ENCODE measurements at places on chromosomes 13 and 19.

- no peak for DNase-seq
These were observed 297.8 kb downstream of the OXGR1 start for GRCh38 chr13:96696389-96696900.

GRCh38 chr13:88068975-88069374 is 397.8 kb downstream of the SLITRK5 start:
- DNase-seq: no peak

- no peak for DNase-seq
These were observed 23.5 kb downstream of the LGALS16 start for GRCh38 chr19:39679056-39679790.

GRCh38 chr13:29459813-29460355 is 135.6 kb downstream of the SLC7A1 start:
- DNase-seq: no peak

GRCh38 chr19:313169-313987 is 22.2 kb upstream of the PLPP2 start:
- DNase-seq: no peak

- DNase-seq: no peak
These were observed 10.1 kb upstream of the SOX1 start for GRCh38 chr13:112056739-112057438.

- DNase-seq: no peak
These were observed 101.7 kb upstream of the SERP2 start for GRCh38 chr13:44271915-44272341.

- no peak for DNase-seq
These were observed 26.8 kb downstream of the IRS2 start for GRCh38 chr13:109759609-109760008.

DNA sequence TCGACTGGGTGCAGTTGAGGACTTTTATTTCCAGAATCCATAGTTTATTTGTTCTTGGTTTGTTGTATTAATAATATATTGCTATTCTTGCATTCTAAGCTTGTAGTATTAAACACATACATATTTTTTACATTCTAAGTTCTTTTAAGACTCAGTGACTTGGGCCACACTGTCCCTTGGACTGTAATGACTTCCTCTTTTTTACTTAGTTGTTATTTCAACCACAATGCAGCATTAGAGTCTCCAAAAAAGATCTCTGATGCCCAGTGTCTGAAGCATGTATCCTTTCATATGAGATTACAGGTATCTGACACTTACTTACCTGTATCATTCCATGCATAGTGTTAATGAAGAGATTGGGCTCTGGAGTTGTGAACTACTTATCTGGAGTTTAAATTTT is 864.9 kb upstream of the PCDH20 start:
- no peak for DNase-seq

DNA sequence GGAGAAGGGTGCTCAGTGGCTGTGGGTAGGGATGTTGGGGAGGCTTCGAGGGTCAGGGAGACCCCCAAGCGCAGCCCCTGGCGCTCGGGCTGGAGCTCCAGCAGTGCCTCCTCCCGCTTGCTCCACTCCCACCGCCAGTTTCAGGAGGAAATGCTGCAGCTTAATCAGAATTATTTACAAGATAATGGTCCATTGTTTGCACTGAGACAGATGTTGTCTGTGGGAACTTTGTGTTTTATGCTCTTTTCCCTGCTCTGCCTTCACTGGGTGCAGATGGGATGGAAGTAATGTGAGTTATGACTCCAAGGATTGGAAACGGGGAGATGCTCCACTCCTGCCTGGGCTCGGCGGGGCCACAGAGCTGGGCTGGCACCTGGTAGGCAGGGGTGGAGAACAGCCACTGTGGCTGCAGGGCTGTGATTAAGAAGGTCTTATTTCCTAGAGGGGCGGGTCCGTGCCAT is 192.4 kb downstream of the ZNF536 start:
- no peak for DNase-seq

DNA sequence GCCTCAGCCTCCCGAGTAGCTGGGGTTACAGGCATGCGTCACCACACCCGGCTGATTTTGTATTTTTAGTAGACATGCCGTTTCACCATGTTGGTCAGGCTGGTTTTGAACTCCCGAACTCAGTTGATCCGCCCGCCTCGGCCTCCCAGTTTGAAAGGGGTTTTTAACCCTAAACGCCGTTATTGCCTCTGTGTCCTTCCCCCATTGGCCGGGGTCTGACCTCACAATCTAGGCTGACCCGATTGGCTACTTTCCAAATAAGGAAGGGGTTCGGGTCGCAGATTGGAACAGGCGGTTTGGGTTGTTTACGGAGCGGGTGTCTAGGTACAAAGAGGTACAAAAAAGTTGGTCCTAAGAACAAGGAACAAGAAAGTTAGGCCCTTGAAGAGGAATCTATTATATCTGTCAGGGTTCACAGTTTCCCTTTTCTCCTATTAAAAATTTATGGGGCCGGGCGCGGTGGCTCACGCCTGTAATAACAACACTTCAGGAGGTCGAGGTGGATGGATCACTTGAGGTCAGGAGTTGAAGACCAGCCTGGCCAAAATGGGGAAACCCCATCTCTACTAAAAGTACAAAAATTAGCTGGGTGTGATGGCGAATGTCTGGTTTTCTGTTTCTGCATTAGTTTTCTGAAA is 1.0 kb downstream of the ZNF253 start:
- DNase-seq: no peak

DNA sequence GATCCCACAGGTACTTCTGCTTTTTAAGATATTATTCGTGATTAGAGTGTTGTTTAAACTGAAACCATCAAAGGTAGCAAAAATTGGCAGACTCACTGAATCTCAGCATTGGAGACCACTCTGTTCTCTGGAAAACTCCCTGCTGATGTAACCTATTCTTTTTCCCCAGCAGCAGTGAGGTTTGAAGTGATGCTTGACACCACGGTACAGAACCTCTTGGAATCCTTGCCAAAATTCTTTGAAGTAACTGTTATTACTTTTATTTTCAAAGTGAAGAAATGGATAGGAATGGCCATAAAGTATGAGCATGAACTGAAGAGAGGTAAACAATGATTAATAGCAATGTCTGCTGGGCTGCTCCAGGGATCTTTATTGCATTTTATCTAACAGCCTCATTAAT is 66.4 kb upstream of the KL start:
- no peak for DNase-seq

- DNase-seq: no peak
These were observed 1.7 kb upstream of the TGFBR3L start for GRCh38 chr19:7912697-7913564.

GRCh38 chr13:98581381-98581780 is 4.5 kb upstream of the STK24 start:
- DNase-seq: no peak

GRCh38 chr13:88068316-88068715 is 397.1 kb downstream of the SLITRK5 start:
- peak; percentile 6 for DNase-seq

GRCh38 chr13:98910501-98910951 is 67.3 kb downstream of the DOCK9 start:
- no peak for DNase-seq

GRCh38 chr13:48977973-48978372 is 2.3 kb downstream of the FNDC3A start:
- no peak for DNase-seq

DNA sequence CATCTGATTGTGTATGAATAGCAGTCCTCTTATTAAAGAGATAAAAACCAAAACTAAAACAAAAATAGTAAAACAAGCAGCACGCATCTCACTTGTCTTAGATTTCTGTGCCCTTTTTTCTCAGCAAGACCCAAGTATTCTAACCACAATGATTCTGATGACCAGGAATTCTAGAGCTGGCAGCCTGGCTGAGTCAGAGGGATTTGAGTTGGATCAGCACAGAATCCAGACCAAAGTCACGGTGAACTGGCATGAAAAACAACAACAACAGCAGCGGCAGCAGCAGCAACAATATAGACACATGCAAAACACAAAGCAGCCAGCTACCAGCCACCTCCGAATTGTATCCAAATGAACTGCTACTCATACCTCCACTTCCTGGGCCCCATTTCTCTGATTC is 360.5 kb downstream of the KCNRG start:
- DNase-seq: no peak

DNA sequence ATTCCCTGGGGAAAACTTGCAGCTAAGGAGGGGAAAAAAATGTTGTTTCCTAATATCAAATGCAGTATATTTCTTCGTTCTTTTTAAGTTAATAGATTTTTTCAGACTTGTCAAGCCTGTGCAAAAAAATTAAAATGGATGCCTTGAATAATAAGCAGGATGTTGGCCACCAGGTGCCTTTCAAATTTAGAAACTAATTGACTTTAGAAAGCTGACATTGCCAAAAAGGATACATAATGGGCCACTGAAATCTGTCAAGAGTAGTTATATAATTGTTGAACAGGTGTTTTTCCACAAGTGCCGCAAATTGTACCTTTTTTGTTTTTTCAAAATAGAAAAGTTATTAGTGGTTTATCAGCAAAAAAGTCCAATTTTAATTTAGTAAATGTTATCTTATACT is 33.6 kb downstream of the TNFSF11 start:
- no peak for DNase-seq

DNA sequence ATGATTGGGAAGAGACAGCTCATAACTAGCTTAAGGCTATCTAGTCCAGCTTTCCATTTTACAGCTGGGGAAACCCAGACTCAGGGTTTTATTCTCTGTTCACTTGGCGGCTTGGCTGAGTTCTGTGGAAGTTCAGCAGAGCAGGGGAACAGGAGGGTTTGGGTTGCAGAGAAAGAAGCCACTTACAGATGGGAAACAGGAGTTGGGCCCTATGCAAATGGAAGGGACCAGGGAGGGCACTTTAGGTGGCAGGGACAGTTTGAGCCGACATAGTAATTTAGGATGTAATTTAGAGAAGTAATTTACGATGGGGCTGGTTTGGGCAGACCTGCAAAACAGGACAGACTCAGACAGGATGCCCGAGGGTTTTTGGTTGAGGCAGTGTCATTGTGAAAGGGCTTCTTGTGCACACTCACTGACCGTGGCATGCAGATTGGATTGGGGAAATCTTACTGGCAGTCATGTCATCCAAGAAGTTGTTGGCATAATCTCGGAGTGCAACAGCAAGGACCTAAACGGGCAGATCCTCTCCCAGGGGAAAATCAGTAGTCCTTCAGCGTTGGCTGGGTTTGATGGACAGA is 47.3 kb upstream of the GPR183 start:
- DNase-seq: no peak

DNA sequence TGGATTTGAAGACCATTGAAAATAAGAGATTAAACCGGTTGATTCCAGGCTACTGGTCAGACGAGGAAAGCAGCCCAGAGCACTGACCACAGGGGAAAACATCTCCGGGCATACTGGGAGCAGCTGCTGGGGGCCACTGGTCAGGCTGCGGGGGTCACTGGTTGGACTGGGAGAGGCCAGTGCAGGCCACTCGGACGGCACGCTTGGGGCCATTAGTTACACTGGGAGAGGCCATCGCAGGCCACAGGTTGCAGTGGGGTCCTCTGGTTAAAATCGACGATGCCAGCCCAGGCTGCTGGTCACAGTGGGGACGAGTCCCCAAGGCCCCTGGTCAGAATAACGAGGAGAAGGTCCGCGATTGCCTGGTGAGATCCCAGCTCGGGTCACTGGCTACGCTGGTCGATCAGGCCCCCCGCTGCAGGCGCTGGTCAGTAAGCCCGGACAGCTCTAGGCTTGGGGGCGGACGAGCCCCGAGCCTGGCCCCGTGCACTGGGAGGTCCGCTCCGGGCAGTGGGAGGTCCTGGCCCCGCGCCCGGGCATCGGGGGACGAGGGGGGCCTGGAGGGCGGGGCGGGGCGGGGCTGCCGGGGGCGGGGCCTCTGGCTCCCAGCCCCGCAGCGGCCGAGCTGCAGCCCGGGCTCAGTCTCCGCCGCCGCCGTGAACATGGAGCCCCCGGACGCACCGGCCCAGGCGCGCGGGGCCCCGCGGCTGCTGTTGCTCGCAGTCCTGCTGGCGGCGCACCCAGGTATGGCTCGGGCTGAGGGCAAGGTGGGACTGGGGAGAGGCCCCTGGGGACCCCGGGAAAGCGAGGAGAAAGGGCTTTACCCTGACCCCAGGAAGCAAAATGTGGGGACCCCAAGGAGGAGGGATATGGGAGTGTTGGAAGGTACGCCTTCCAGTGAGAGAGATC is at the start of gene BCAM:
Gene BCAM, plus strand, starts transcription at position 641 of the 909 bp plus-strand sequence. Its CDS starts 22 bp downstream, at position 663.
- peak; percentile 23 for DNase-seq

DNA sequence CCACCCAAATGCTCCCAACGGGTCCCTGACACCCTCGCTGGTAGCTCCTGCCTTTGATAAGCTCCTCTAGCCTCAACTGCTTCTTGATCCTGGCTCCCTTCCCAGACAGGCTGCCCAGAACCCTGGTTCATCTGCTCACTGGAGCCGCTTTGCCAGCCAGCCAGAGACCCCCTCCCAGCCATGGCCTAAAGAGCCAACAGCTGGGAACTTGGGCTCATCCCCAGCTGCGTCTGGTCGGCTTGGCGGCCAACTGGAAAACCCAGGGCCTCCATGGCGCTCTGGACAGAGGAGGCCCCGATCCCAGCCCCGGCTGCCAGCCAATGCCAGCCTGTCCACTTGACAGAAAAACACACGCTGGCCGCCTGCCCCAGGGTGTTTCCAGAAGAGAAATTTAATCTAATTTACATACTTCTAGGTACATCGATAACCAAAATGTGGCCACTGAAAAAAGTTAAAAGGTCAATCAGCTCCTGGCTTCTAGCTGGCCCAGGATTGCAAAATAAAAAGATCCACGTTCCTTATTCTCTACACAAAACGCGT is 3.0 kb upstream of the AKAP8L start:
- no peak for DNase-seq

DNA sequence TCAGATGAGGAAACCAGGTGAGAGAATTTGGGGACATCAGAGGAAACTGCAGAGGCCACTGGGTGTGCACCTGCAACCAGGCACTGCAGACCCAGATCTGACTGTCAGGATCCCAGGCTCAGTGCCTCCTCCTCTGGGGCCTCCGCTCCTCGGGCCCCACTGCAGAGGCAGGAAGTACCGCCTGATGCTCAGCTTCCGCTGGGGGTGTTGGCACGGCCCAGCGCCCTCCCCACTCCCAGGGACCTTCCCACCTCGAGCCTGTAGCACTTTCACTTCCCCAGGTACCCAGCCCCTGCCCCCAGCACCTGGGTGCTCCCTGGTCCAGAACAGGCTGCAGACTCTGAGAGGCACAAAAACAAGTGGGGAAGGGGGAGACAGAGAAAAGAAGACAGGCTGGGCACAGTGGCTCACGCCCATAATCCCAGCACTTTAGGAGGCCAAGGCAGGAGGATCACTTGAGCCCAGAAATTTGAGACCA is 1.4 kb upstream of the CD37 start:
- DNase-seq: no peak

DNA sequence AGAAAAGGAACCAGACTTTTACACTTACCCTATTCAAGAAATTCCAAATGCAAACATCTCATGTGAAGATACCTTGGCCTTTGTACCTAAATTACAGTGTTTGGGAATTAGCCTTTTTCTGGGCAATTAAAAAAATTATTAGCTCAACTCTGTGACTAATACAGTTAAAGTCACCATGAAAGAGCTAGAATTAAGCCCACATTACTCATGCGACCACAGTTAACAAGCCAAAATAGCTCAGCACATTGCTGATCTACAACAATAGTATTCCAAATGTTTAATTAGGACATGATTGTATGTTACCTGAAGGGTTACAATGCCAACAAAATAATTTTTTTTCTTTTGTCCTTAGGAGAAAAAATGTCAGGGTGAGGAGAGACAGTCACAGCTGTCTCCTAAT is 263.6 kb upstream of the GPC6 start:
- DNase-seq: no peak
